ENCODE measurements at places on chromosomes 1 and 21. TPM values are rescaled to one million over a fixed set of nuclear protein-coding genes. Genes with fewer than 3 reads are reported as not detected.

FAM151A gene
- total RNA-seq: not detected

TNFRSF4 gene
- total RNA-seq: not detected

DNA sequence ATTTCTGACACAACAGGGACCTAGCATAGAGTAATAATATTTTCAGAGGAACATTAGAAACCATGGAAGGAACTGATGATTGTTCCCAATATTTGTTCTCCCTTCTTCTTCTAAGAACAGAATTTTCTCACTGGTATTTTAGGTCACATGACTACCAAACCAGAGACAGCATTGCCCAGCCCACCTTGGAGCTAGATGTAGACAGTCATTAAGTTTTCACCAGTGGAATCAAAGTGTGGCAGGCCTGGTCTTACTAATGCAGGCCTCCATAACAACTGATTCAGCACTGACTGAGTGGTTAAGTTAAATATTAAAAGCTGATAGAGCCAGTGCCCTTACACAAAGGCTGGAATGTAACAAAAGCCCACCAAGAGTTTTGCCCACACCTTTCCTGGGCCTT, 244.4 kb downstream of the ZNF648 start:
- DNase-seq: no peak
- H3K27ac ChIP-seq: no peak overlapping the region
- H3K4me3 ChIP-seq: no peak overlapping the region
- H3K27me3 ChIP-seq: no peaks in the 10 kb centered on the region

- H3K4me3 ChIP-seq: no peak overlapping the region
- H3K27ac ChIP-seq: no peak overlapping the region
- no peaks in the 10 kb centered on the region for H3K4me1 ChIP-seq
- no peaks in the 10 kb centered on the region for H3K36me3 ChIP-seq
- H3K27me3 ChIP-seq: no peaks in the 10 kb centered on the region
These were observed 105.9 kb downstream of the KCNK2 start for GRCh38 chr1:215188302-215188950.

- H3K4me1 ChIP-seq: no peaks in the 10 kb centered on the region
- no peaks in the 10 kb centered on the region for H3K36me3 ChIP-seq
- no peak overlapping the region for H3K4me3 ChIP-seq
- H3K27ac ChIP-seq: no peak overlapping the region
- no peak for DNase-seq
These were observed 486.4 kb downstream of the PLPP3 start for GRCh38 chr1:56092684-56093570.

DNA sequence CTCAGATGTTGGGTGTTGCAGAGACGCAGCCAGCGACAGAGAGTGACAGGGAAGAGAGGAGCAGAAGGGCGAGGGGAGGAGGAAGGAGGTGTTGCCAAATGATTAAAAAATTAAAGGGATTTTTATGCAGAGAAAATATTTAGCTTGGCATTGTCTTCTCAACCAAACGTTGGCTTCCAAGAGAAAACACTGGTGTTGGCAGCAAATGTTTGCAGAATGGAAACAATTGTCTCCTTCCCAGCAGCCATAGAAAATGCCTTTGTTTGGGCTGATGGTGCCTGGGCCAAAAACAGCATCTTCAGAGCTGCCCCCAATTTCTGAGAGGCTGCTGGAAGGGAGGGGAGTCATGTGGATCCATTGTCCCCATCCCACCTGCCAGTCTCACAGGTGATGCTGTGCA, 29.7 kb upstream of the GRIK3 start:
- H3K4me1 ChIP-seq: no peaks in the 10 kb centered on the region
- no peak overlapping the region for H3K27ac ChIP-seq
- no peak overlapping the region for H3K4me3 ChIP-seq
- H3K36me3 ChIP-seq: no peaks in the 10 kb centered on the region
- DNase-seq: no peak
- no peaks in the 10 kb centered on the region for H3K27me3 ChIP-seq

DNA sequence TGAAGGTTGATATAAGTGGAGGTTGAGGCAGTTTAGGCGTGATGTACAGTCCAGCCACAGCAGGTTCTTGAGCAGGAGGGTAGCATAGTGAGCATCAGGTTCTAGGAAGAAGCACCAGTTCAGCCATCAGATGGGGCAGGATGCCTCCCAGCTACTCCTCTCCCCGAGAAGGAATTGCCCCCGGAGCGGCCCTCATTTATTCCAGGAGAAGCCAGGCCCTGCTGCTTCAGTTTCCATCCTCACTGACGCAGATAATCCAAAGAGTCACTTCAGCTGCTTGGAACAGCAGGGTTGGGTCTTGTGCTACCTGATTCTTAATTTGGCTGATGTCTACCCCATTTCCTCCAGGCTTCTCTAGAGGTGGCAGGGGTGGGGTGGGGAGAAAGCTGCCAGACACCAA, 54.7 kb downstream of the LACTBL1 start:
- no peak for DNase-seq
- H3K4me1 ChIP-seq: peaks cover 3% of the 10 kb centered on the region
- no peak overlapping the region for H3K4me3 ChIP-seq

DNA sequence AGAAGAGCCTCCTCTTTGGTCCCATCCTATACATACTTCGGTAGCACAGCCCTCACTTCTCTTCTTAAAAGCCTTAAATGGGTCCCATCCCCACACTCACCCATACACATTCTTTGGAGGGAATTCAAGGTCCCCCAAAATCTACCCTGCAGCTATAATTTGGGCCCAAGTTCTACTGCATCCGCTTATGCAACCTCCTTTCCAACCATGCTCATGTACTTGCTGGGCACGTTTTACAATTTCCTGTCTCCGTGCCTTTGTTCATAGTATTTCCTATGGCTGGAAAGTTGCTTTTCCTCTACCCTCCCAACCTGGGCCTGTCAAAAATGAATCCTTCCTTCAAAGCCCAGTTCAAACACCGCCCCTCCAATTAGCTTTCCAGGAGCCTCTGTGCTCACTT, 99.7 kb downstream of the SLC45A1 start:
- H3K27me3 ChIP-seq: no peaks in the 10 kb centered on the region
- DNase-seq: no peak
- peaks cover 2% of the 10 kb centered on the region for H3K36me3 ChIP-seq
- peaks cover 29% of the 10 kb centered on the region for H3K4me1 ChIP-seq

All from H1 (cell line).